ENCODE measurements at places on chromosomes 3 and 15.

GRCh38 chr3:159364511-159364910, 562.7 kb downstream of the MFSD1 start:
- no peak for DNase-seq

DNA sequence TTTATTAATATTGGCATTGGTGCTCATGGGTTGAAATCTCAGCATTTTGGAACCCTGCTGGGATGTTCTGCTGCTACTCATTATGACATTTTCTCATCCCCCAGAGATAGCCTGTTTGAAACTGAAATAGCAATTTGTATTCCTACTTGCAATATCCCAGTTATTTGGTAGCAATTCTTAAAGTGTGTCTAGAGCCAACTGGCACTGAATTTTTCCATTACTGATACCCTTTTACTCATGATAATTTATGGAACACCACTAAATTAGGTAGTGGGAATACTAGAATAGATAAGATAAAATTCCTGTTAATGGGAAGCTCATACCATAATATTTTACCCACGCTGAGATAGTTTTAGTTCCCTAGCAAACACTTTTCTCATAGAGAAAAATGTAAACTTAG, 309.3 kb downstream of the SV2B start:
- DNase-seq: no peak

DNA sequence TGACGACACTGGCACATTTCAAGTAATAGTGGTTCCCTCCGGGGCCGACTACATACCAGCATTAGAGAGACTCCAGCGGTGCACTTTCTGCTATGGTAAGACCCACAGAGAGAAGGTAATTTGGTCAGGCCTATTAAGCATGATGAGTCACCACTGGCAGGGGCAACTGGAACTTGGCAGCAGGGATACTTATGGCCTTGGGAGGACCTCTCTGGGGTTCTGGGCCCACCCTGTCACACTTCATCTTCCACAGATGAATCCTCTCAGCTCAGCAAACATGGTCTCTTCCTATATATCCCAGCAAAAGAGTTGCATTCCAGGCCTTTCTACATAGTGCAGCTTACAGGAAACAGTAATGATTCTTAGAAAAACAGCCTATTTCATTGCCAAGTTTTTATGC, 88.0 kb downstream of the PIK3R4 start:
- peak; percentile 13 for DNase-seq

GRCh38 chr15:51335538-51336410, 2.6 kb downstream of the CYP19A1 start:
- no peak for DNase-seq

DNA sequence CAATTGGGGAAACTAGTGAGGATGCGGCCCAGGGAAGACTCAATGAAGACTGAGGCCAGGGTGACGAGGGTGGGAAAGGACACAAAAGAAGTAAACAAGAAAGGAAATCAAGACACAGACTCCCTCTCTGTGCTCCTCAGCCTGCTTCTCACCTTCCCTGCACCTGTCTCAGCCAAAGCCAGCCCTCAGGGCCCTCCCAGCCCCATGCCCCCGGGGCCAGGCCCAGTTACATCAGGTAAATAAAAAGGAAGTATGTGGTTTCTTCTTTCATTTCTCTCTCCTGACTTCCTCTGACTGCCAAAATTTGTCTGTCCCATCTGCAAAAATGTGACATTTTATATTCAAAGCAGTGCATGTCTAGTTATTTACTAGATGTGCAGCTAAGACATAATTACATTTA, 328.0 kb downstream of the UACA start:
- no peak for DNase-seq

DNA sequence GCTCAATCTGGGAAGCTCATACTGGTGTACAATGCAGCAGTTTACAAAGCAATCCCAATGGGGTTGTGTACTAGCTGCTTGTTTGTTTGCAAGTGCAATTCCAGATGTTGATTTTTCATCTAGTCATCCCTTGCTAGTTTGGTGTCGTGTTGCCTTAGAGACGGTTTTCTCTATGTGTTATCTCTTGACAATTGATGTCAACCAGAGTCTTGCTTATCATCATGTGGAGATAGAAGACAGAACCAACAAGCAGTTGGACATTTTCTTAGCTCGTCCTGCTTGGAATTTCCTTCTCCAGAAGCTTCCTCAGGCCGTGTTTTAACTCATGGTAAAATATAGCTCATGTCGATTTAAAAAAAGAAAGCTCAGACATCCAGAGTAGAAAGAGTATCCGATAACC, 262.0 kb upstream of the KCNH8 start:
- no peak for DNase-seq

DNA sequence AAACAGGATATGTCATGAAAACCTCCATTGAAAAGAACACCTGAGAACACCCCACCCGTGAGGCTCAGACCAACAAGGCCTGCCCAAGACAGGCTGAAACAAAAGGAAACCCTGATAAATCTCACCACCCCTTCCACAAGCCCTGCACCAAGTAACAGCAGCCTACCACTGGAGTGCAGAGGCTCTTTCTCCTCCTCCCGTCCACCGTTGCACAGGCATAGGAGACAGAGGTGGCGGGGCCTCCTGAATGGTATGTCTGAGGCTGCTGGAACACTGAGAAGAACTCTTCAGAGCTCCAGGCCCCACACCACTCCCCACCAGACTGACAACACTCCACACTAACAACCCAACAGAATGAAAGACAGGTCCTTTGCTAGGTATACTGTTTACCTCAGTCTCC, 21.4 kb downstream of the CHDH start:
- no peak for DNase-seq

- DNase-seq: no peak
Measured at GRCh38 chr15:73326157-73326556, 42.6 kb downstream of the HCN4 start.

DNA sequence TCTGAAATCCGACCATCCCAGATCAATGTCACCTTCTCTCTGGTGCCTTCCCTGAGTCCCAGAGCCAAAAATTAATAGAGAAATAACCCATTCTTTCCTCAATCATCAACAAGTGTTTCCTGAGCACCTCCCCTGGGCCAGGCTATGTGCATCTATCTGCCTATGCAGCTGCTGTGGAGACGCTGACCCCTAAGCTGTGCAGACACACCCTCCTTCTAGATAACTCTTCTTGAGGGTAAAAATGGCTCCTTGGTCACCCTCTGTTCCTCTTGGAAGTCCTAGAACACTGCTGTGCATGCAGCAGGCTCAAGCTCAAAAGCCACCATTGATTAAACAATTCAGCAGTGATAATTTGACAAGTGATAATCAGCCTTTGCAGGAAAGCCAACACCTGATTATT, 18.4 kb downstream of the CA12 start:
- no peak for DNase-seq

DNA sequence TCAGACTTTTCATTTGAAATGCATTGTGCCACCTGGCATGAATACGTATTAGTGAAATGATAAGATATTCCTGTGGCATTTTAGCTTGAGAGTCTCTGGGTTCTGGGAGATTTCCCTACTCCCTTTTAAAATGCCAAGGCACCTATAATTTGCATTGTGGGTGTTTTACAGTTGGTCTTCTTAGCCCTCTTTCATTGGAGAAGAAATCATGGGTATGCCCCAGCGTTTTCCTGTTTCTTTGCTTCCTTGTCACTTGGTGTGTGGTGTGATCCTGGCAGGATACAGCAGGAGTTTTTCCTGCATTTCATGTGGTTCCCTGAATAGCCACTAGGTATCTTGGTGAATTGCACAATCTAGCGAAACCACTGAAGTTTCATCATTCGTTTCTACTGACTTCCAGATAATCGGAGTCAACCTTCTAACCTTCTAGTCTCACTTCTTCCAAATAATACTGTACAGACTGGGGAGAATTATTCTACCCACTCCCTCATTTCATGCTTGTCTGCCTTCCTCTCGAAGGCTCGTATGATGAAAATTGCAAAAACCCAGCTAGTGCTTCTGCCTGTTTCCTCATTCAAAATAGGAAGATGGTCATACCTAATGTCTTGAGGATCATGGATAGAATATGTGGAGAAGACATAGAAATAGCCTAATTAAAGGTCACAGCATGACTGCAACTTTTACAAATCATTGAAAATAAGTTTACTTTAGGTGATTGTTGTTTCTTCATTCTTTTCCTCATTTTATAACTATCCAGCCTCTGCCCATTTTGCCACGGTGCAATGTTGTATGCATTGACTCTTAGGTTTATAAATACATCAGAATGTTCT, 2.6 kb downstream of the BHLHE40 start:
- no peak for DNase-seq

DNA sequence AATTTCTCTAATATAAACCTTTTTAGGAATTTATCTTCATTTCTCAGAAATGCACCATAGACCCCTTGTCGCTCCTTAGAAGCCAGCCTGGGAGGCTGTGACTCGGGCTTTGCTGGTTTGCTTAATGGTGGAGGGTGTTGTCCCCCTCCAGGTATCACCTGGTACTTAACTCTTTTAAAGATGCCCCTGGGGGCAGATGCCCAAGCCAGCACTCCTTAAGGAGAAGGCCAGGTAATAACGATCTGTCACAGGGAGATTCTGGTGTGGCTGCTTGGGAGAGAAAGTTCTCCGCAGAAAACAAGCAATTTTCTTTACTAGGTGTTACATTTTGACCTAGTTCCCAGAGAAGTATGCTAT, 22.3 kb downstream of the EHD4 start:
- DNase-seq: no peak

DNA sequence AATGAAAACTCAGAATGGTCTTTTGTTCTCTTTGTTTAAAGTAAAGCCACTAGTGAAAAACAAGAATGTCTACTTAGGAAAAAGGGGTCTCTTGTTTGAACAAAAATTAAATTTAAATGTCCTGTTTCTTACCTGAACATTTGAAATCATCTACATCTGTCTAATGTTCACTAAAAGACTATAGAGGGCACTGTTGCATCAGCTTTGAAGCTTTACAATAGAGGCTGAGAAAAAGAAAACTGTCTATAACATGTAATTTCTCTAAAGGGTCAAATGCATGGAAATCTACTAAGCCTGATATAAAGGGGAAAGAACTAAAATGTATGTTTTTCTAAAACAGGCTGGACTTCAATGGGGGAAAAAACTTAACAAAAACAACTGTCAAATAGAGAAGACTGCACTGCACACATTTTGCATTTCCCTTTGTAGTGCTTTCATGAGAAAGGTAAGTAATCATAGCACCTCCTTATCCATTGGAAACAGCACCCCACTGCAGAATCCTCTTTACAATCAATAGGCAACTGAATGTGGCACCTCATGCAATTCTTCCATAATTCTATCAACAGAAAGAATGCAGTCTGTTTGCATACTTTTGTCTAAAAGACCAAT, 26.3 kb downstream of the DPH6 start:
- no peak for DNase-seq

DNA sequence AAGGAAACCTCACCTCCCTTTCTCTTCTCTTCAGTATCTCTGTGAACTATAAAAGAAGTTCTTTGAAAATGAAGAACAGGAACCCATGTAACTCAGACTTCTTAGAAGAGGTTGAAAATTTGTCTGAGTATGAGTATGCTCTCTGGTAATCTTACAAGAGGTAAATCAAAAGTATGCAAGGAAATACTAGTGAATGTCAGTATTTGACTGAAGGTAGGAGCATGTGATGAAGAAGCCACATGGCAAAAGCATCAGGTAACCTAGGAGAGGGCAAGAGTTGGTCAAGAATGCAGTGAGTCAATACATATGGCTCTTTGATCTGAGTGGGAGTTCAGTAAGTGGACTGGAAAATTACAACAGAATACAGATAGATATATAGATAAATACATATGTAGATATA, 133.0 kb upstream of the NECTIN3 start:
- no peak for DNase-seq

DNA sequence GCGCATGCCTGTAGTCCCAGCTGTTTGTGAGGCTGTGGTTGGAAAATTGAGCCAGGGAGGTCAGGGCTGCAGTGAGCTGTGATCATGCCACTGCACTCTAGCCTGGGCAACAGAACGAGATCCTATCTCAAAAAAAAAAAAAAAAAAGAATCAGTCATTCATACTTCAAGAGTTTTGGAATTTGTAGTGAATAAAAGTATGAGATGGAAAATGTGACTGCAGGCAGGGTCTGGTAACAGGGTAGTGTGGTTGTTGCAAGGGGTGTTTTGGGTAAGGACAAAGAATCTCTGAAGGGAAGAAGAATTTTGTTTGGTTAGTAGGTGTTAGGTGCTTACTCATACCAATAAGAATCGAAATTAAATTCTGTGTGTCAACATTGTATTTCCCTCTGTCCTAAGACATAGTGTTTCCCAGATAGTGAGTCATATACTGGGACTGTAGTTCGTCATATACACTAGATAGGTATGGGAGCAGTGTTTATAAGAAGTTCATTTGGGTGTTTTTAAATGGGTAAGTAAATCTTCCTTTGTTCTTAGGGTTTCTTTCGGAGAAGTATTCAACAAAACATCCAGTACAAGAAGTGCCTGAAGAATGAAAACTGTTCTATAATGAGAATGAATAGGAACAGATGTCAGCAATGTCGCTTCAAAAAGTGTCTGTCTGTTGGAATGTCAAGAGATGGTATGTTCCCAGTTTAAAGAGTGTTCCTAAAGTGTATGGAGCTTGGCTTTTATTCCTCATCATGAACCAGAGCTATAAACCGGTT, 14.2 kb downstream of the NR1D2 start:
- no peak for DNase-seq

DNA sequence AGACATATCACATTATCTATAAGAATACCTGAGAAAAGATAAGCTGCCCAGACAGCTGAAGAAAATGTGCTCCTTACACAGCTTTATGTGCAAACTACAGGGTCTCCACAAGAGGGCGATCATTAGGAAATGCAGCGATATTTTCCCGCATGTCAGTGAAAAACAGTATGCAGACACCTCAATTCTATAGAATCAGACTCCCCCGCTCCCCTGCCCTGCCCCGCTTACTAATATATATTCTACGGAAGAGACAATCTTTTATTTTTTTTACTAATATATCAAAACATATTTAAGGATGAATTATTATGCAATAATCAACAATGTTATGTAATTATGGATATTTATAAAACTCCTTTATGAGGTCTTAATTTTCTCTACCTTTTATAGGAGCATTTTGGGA, 681.3 kb downstream of the ROBO1 start:
- DNase-seq: peak; percentile 14

- DNase-seq: no peak
Measured at GRCh38 chr3:119219069-119219468, 21.6 kb downstream of the B4GALT4 start.

DNA sequence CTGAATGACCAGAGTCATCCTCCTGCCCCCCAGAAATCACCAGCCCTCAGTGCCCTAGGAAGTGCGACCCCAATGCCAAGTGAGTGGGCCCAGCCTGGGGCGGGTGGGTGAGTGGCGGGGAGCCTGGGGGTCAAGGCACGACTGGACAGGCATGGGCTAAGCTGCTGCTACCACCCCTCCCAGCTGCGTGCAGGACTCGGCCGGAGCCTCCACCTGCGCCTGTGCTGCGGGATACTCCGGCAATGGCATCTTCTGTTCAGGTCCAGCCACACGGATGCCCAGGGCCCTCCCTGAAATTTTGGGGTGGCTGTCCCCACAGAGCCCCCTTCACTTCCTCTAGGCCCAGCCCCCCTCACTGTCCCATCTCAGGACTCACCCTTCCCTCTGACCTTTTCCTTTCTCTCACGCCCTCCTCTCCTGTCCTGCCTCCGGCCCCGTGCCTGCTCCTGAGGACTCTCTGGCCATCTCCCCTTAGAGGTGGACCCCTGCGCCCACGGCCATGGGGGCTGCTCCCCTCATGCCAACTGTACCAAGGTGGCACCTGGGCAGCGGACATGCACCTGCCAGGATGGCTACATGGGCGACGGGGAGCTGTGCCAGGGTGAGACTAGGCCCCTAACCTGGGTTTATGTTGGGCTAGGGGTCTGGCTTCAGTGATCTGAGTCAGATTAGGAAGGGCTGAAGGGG, 17.0 kb downstream of the NT5DC2 start:
- DNase-seq: no peak
